ENCODE measurements at places on chromosomes 5 and 9.
A peak's percentile ranks its signal among the peaks of the same experiment; 100 is the strongest.

- DNase-seq: no peak
These were observed 21.5 kb upstream of the MYO10 start for GRCh38 chr5:16957304-16958196.

- DNase-seq: no peak
These were observed 15.3 kb upstream of the NINJ1 start for GRCh38 chr9:93149361-93149760.

DNA sequence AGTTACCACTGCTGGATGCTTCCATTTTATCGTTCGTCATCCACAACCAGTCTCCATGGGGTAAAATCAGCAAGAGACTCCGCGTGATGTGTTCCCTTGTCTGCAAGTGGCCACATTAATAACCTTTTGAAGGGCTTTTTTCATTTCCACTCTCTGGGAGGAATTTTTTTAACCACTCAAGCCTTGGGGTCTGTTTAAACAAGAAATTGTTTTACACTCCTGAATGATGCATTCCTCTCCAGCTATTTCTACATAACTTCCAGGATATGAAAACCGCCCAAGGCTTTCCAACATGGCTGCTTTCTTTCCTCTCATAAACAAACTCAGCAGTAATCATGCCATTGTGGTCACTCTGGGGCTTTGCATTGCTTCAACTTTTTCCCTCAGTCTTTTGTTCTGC is 217.2 kb upstream of the DAPK1 start:
- no peak for DNase-seq

GRCh38 chr5:168163966-168164365 is 127.5 kb upstream of the WWC1 start:
- no peak for DNase-seq

DNA sequence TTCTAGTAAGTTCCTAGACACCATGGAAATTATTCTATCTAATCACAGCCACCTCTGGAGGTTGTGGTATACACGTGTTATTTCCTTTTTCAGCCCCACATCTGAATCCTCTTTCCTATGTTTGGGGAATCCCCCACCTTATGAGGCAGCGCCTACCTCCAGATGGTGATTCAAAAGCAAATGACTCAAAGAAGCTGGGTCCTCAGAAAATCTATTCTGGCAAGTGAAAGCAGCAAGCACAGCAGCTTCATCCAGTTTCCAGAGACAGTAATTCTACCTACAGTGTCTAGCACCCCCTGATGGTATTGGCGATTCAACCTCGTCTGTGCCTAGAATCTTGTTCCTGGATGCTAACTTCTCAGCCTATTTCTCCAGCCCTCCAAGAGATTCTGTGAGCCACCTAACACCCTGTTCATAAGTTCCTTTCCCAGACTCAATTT is 43.0 kb downstream of the STRBP start:
- peak; percentile 6 for DNase-seq

GRCh38 chr9:94937214-94937903 is 210.9 kb downstream of the AOPEP start:
- no peak for DNase-seq

- DNase-seq: no peak
These were observed 51.4 kb upstream of the TJP2 start for GRCh38 chr9:69122549-69123141.

- no peak for DNase-seq
These were observed 5.3 kb downstream of the GPR151 start for GRCh38 chr5:146510559-146511125.

GRCh38 chr5:141882594-141883183 is 4.5 kb upstream of the PCDH1 start:
- no peak for DNase-seq

GRCh38 chr5:17005107-17005828 is 69.2 kb upstream of the MYO10 start:
- DNase-seq: no peak

DNA sequence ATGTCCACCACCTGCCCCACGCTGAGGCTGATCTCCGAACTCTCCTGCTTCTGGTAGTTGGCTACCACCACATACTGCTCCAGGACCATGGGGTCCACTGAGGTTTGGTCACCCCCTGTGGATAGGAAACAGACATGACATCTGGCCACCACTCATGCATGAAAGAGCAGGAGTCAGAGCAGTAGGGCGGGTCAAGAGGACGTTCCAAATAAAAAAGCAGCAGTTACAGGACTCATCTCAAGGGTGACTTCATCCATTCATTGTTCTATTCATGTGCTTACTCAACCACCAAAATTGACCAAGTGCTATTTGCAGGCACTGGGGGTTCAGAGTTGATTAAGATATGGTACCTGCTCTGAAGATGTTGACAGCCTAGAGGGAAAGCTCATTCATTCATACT is 79.2 kb upstream of the UBTD2 start:
- DNase-seq: no peak

DNA sequence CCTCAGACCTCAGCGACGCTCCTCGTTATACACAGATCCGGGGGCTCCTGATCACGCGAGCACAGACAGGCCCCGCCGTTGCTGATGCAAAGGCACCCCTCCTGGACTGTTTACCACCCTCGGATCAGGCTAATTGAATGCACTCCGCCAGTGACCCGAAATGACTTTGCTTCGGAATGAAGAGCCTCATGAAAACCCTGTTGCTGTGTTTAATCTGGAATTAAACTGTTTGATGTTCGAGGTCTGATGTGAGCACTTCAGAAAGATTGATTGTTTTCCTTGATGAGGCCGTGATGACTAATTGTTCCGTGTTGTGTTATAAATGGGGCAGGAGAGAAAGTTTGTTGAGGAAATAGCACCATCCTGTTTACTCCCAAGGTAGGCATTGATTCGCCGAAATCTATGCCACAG is 190.5 kb upstream of the PPP1R26 start:
- no peak for DNase-seq

DNA sequence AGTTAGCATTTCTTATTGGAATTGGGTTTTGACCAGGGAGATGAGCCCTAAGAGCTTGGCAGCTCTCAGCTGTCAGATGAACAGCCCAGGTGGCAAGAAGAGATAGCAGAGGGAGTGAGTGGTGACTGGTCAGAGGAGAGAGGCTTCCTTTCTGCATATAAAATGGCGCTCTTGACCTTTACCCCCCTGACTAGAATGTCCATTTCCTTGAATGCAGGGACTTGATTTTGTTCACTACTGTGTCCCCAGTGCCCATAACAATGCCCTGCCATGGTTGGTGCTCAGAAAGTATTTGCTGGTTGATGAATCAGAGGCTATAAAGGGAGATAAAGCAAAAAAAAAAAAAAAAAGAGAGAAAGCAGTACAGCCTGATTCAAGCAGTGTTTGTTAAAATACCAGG is 7.2 kb downstream of the CHMP5 start:
- DNase-seq: no peak

DNA sequence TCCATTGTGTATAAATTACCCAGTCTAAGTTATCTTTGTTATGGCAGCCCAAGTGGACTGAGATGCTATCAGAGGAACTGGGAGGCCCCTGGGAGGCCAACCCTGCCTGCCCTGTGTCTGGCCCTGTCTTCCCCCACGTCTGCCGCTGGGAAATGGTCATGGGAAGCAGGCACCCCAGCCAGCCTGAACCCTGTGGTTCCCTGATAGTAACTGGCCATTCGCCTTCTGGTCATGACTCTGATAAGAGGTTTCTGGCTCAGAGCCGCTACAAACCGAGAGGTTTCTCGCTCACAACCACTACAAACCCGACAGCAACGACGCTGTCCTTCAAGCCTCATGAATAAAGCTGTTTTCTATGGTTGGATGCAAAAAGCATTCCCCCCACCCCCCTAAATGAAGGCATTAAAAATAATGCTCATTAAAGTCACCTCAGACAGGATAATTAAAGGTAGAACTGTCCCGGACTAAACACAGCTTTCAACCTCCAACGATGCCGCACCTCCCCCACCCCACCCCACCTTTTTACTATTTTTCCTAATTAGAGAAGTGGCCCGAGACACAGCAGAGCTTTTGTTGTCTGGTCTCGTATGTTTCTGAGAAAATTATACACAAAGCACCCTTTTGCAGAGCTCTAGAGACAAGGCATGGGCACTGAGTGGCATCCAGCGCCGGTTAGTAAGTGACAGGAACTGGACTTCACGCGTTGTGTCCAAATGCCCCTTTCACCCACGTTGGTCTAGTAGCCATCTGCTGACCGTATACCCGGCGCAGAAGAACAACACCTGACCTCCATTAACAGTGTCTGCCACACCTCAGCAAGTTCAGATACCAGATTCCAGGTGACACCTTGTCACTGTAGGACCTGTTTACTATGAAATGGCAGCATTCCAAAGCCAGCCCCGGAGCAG is 140.8 kb downstream of the COL23A1 start:
- DNase-seq: no peak

DNA sequence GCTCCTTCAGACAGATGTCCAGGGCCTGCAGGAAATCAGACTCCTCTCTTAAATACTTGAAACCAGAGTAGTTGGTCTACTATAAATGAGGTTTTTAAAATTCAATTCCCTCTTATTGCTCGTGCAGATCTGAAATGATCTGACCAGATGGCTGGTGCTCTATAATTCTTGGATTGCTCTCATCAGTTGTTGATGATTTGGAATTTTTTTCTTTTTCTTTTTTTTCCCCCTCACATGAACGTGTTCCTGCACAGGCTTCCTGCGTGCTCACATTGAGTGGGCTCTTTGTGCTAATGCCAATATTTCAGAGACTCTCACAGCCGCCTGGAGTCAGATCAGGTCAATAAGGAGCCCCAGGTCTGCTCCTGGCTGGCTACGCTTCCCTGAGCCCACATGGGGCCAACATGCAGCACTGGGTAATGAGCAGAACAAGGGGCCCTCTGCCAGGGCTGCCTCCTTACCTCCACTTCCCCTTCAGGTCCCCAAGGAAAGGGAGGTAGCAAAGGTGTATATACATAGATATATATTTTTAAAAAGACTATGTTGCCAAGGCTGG is 82.0 kb downstream of the SIL1 start:
- no peak for DNase-seq

GRCh38 chr9:92663126-92663525 is 6.8 kb downstream of the IPPK start:
- no peak for DNase-seq

DNA sequence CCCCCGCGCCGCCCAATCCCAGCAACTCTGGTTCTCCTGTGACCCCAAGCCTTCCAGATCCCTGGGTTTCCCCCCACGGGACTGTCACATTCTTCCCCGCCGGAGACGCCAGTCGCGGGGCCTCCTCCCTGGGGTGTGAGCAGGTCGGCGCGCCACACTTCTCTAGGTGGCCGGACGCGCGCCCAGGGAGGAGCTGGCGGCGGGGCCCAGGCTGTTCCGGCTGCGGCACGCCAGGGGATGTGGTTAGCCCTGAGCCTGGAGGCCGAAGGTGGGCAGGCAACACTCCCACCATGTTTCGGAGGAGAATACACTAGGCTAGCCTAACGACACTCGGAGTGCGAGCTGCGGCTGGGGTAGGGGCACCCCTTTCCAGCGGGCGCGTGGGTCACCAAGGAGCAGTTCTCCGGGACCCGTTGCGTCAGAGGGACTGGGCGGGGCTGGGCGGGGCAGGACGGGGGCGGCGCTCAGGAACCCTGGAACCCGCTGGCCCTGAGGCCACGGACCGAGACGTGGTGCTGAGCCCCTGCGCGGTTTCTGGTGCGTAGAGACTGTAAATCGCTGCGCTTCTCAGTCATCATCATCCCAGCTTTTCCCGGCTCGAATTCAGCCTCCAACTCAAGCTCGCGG is at the start of gene SLC27A6:
TSS of gene SLC27A6 (plus strand) at position 478 of the 627 bp plus-strand sequence. CDS start 650 bp downstream, outside the sequence.
- no peak for DNase-seq

DNA sequence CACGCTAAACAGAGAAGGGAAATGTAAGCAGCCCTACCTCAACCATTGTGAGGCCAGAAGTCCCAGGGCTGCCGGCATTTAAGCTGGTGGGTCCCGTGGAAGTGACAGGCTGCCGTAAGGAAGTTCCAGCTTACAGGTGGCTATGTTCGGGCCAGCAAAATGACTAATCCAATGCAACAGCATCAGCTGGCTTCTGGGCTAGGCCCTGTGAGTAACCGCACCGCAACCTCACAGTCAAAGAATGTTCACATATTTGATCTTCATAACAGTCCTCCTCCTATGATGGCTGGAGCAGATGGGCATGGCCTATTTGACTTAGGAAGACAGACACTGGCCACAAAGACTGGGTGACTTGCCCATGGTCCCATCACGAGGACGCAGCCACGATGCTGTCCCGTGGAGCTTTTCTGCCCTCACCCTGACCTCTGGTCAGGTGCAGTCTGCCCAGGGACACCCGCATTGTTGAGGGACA is 88.2 kb downstream of the LIFR start:
- no peak for DNase-seq

DNA sequence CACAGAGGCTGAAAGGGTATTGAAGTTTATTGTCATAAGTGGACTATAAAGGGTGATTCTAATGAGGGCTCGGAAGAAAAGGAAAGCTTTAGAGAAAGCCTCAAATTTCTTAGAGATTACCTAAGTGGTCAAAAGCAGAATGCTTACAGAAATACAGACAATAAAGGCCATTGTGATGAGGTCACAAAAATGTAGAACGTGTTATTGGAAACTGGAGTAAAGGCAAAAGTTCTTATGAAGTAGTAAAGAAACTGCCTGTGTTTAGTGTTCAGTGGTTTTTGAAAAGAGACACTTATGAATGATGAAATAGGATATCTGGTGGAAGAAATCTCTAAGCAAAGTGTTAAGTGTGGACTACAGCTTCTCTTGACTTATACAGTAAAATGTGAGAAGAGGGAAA is 726.9 kb downstream of the DNAH5 start:
- DNase-seq: no peak

DNA sequence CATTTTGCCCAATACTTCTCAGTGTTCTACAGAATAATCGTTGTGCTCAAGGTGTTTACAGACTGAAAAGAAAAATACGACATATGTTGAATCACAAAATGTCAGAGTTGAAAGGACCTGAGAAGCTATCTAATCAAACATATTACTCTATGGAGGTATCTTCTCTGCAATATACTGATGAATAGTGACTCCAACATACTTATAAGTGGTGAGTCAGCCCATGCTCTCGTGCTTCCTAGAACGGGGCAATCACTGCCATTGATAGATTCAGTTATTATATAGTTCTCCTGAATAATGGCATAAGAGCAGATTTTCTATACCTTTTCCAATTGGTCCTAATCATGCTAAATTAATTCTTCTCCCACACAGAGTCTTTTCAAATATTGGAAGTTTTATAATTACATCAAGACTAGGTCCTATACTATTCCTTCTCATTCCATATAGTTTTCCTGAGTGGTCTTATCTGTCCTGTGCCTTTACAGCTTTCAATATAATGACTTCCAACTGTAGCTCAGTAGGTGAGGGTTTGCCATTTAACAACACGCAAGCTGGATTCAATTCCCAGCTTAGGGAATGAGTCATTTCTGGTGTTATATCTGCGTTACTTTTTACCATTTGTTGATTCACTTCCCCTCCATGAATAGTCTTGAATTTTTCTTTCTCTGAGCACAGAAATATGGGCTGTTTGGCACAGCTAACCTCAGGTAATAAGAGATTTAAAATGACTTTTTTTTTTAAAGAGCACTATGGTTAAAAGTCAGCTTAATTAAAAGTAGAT is 81.1 kb downstream of the PLK2 start:
- no peak for DNase-seq

GRCh38 chr9:18756712-18757125 is 276.3 kb downstream of the SAXO1 start:
- no peak for DNase-seq

DNA sequence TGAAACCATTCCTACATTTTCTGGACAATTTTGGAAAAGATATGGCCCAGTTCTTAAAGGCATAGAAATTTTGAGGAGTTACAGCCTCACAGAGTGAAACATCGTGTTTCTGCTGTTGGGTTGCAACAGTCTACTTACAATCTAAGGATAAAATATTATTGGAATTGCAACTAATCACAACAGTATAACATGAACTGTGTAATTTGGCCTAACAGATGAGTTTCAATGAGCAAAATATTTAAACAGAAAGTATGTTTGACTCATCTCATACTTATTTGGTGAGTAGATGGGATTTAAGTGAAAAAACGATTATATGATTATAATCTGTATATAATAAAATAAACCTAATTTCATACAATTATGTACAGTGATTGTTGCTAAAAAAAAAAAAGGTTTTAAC is 1061.8 kb downstream of the CDH12 start:
- DNase-seq: no peak

All from stimulated activated CD8-positive, alpha-beta memory T cell treated with anti-CD3 and anti-CD28 coated beads, Interleukin-15, amount 100 ng/mL, for 24 hours (primary cell).